ENCODE measurements at places on chromosomes 5 and 9.

- no peak for DNase-seq
Measured at GRCh38 chr5:66416698-66417097, 179.5 kb upstream of the MAST4 start.

GRCh38 chr5:87388129-87388528 is 24.6 kb downstream of the CCNH start:
- no peak for DNase-seq

GRCh38 chr5:158477214-158477613 is 618.3 kb upstream of the CLINT1 start:
- DNase-seq, result no peak

- DNase-seq, result no peak
Measured at GRCh38 chr5:109553846-109554245, 135.9 kb upstream of the MAN2A1 start.

GRCh38 chr9:114898741-114899140 is 31.6 kb downstream of the TNFSF8 start:
- DNase-seq, result no peak

GRCh38 chr9:123217128-123217654 is 51.2 kb downstream of the STRBP start:
- peak; percentile 54 for DNase-seq

DNA sequence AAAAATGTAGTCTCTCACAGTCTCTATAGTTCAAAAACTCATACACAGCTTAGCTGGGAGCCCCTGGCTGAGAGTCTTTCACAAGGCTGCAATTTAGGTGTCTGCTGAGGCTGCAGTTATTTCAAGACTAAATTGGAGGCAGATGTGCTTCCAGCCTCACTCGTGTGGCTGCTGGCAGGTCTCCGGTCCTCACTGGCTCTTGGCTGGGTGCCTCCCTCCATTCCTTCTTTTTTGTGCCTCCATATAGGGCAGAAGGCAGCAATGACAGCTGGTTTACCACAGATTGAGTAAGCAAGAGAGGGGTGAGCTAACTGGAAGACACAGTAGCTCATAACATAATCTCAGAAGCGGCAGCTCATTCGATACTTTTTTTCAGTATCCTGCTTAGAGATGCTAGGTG is 2167.7 kb upstream of the WWC1 start:
- no peak for DNase-seq

- DNase-seq, result no peak
Measured at GRCh38 chr5:139295346-139296057, 2.0 kb downstream of the MATR3 start.

GRCh38 chr5:25570067-25570583 is 925.3 kb upstream of the CDH10 start:
- DNase-seq, result no peak

GRCh38 chr5:148740079-148740858 is 85.9 kb upstream of the HTR4 start:
- no peak for DNase-seq

GRCh38 chr9:105065098-105066088 is 137.4 kb upstream of the ABCA1 start:
- no peak for DNase-seq

DNA sequence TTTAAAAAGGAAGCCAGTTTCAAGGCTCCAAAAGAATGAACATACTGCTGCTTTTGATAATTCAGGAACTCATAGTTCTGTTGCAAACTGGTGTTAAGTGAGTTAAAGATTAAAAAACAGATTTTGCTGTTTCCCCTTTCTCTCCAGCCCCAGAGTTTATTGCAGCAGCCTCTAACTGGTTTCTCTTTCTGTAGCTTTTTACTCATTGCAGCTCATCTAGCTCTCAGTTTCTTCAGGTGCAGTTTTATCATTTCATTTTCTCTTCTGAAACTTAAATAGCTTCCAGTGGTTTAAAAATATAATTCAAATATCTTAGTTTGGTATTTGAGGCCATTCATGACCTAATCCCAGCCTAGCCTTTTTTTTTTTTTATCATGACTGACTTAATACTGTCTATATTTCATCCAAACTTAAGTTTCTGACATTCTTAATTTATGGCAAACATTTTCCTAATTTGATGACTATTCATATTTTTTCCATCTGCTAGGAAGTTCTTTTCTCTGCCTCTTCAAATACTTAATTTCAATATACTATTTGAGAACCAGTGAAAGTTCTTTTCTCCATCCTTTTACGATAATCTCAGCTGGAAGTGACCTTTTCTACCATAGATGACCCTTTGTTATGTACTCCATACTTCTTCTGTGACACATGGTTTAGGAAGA is 252.7 kb upstream of the GRIA1 start:
- no peak for DNase-seq

- DNase-seq, result no peak
Measured at GRCh38 chr5:142627383-142628217, 58.3 kb downstream of the FGF1 start.

DNA sequence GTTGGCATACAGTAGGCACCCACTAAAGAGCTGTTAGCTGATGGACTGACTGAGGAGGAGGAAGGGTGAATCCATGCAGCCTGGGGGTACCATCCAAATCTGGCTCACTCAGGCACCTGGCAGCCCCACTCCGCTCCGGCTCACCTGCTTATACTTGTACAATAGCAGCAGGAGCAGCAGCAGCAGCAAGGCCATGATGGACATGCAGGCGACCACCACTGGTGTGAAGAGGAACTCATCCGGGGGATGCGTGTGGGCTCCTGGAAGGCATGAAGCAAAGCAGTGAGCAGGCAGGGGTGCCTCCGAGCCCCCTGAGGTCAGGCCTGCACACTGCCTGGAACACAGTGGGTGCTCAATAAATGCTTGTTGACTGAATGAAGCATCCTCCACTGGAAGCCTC is 18.3 kb downstream of the CSF1R start:
- no peak for DNase-seq

- DNase-seq, result peak; percentile 5
Measured at GRCh38 chr5:177189416-177189815, 55.8 kb downstream of the NSD1 start.

DNA sequence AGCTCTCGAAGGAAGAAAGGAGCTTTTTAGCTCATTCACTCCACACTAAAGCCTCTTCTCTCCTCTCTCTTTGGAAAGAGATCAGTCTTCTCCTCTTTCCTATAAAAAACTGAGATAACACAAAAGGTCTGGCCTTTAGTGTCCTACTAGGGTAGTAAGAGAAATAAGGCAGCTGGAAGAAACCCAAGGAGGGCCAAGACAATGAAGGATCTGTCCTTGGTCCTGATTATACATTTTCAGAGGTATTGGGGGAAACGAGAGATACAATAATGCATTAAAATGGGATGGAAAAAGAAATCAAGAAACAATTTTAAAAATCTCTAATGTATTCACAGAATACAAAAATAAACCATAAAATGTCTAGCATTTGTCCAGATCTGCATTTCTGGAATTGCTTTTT is 184.0 kb downstream of the SLF1 start:
- DNase-seq, result peak; percentile 2

- no peak for DNase-seq
Measured at GRCh38 chr5:135154197-135154596, 120.2 kb upstream of the PITX1 start.

GRCh38 chr5:164472165-164472564 is 966.7 kb downstream of the MAT2B start:
- no peak for DNase-seq

DNA sequence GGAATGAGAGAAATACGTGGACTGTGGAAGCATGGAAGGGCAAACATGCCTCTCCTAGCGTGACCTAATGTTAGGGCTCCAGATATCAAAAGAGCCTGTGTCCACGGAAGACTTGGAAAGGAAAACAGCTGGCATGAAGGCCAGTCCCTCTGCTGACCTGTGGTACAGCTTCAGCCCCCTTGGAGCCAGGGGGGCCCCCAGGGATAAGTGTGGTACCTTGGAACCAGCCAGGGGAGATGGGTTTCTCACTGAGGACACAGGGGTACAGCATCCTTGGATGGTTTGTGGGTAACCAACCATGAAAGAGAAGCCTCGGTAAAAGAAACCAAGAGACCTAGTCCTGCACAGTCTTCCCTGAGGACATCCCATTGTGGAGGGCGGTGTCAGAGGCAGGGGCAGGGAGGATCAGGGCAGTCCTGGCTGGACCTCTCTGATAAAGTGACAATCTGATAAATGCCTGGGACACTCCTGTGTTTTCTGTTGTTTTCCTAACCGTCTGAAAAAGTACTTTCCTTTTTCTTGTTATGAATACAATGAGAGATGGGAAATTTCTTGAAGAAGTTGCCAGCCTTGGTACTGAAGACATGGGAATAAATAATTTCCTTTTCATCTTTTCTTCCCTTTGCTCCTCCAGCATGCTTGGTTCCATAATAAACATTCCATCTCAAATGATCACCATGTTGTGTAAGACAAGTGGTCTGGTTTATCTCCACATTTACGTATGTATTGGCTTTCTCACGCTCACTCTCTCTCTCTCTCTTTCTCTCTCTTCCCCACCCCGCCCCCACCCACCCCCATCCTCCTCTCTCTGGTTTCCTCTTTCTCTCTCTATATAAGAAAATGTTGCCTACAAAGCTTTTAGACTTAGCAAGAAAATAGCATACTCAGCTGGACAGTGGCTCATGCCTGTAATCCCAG is 102.1 kb downstream of the SUSD1 start:
- peak; percentile 67 for DNase-seq

DNA sequence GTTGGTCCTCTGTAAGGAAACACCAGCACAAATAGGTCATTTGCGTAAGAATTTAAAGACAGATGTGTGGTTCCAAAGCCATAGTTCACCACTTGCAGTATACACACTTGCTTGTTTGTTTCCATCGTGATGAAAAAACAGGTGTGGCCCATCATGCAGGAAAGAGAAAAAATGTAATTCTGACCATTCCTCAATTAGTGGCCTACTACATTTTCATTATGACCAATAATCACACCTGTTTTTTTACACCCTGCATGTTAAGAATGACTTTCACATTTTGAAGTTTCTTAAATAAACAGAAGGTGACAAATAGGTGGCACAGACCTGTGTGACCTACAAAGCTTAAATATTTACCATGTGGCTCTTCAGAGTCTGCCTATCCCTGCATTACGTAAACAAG is 2.2 kb upstream of the ICE1 start:
- DNase-seq, result no peak

DNA sequence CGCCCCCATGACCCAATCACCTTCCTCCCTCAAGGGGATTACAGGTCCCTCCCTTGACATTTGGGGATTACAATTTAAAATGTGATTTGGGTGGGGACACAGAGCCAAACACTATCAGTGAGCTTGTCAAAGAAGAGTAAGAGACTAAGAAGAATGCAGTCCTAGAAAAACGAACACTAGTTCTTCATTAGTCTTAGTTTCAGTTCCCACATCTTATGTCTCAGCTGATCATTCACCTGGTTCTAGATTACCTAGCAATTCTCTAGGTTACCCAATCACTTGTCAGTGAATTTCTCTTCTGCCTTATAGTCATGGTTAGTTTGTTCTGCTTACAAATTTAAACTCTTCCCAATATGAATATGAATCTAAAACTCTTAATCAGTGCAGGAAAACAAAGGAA is 251.5 kb downstream of the COX7C start:
- DNase-seq, result no peak

DNA sequence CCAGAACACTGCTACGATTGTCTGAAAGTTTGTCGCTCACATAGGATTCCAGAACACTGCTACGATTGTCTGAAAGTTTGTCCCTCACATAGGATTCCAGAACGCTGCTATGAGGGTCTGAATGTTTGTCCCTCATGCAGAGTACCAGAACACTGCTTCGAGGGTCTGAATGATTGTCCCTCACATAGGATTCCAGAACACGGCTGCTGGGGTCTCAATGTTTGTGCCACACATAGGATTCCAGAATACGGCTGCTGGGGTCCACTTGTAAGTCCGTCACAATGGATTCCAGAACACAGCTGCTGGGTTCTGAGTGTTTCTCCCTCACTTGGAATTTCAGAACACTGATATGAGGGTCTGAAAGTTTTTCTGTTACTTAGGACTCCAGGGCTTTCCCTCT is 203.3 kb downstream of the FOXD4L6 start:
- no peak for DNase-seq

DNA sequence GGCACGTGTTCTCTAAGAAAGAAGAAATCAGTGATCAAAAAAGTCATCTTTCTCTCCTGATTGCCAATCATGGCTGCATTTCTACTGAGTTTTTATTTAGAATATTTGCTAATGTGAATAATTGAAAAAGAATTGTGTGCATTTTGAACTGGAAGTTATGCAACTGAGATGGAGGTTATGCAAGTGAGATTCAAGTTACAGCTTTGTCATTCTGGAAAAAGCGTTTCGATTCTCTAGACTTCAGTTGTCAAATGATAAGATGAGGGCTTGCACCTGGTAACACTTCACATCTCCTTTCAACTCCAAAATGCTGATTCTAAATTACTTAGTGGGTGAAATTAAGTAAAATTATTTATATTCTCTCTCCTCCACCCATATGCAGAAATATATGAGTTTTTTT is 36.4 kb downstream of the C6 start:
- no peak for DNase-seq

- peak; percentile 51 for DNase-seq
Measured at GRCh38 chr9:20684875-20685696, 1.0 kb downstream of the FOCAD start.

- no peak for DNase-seq
Measured at GRCh38 chr5:62266573-62266972, 39.4 kb upstream of the KIF2A start.

- peak; percentile 67 for DNase-seq
Measured at GRCh38 chr9:88742483-88742882, 207.5 kb downstream of the NXNL2 start.

- no peak for DNase-seq
Measured at GRCh38 chr5:137997726-137998213, 35.1 kb downstream of the FAM13B start.

DNA sequence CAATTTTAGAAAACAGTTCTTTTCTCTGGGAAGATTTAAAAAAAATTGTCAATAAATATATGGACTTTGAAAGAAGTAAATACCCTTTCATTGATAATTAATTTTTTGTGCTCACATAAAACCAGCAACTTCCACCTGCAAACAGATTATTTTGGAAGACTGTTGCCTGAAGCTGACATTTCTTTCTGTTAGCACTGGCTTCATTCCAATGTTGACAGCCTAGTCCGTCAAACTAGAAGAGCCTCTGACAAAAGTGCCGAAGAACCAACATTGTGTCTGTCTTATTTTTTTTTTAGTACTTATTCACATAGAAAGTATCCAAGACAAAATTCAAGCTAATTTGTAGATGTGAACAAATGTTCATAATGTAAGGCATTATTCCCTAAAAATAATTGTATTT is 108.6 kb upstream of the TMEM161B start:
- DNase-seq, result no peak

GRCh38 chr9:68416936-68417564 is 60.6 kb downstream of the PGM5 start:
- DNase-seq, result no peak

- DNase-seq, result no peak
Measured at GRCh38 chr9:101481261-101481660, 45.7 kb upstream of the ALDOB start.

DNA sequence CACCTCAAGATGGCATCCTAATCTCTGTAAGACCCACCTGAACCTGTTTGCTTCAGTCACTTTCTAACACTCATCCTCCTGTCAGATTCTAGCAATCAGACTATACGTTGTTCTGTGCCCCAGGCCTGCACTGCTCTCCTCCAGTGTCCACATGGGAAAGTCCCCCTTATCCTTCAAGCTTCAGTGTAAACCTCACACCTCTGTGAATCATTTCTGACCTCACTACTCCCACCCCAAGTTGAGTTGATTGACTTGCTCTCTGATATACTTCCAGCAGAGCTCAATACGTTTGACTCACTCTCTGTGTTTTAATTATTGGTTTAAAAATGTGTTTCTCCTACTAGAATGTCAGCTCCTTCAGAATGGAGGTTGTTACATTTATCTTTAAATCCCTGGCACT is 240.2 kb downstream of the FBXL17 start:
- DNase-seq, result no peak

Measured in astrocyte of the cerebellum (primary cell).